AG08395 (cell line): ENCODE measurements at places on chromosomes 12 and 14.

DNA sequence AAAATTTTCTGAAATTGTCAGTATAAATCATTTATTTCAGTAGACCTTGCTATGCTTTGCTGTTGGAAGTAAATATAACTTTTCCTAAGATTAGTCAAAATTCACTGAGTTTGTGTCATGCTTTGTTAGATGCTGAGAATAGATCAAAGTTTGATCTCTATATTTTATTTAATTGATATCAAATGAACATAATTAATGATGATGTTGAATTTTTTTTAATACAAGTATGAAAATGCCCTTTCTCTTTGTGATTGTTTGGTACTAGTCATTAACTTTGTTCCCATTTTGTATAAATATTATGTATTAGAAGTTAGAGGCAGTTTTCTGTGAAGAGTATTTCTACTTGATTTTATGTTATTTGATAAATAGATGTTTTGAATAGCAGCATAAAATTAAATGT is 45.7 kb downstream of the CCDC91 start:
- DNase-seq, result no peak

DNA sequence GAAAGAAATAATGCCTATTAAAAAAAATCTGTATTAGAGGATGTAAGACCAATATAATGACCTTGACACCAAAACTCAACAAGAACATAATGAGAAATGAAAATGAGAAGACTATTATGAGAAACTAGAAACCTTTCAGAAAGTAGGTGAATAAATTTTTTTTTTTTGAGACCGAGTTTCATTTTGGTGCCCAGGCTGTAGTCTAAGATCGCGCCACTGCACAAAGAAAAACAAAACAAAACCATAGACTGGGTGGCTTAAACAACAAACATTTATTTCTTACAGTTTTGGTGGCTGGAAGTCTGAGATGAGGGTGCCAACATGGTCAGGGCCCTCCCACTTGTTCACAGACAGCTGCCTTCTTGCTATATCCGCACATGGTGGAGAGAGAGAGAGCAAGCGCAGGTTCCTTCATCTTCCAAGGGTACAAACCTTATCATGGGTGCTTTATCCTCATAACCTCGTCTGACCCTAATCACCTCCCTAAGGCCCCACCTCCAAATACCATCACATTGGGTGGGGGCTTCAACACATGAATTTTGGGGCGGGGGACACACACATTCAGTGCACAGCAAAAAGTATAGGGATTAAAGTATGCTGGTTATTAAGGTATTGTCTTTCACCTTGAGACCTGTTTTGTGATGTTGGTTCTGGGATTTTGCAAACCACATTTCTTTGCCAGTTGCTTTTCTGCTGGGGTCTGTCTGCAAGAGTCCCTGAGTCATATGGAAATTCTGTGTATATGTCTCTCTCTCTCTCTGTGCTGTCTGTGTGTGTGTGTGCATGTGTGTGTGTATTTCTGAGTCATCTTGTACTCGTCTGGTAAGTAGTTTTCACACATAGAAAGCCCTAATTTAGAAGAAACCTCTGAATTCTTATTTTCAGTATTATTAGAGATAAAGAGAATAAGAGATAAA is 26.2 kb downstream of the ZCRB1 start:
- DNase-seq, result no peak

DNA sequence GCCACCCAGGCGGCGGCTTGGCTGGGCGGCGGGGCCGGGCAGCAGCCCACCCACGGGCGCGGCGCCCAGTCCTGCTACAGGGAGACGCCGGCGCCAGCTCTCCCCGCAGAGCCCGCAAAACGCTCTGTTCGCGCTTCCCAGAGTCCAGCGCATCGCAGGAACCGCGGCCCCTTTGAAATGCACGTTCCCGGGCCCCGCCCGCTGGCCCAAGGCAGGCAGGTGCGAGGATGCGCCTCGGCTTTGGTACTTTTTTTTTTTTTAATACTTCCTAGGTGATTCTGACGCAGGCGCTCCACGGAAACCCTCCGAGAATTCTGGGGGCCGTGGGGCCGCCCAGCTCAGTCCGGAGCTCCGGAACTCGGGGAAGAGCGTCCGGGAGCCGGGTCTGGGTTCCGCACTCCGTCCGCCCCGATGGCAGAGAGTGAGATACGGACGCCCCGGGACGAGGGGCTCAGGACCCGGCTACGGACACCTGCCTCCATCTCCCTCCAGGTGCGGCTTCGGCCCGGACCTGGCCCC is 483 bp downstream of the POC1B start:
- peak; percentile 32 for DNase-seq

- peak; percentile 10 for DNase-seq
These were observed 30.9 kb upstream of the LUM start for GRCh38 chr12:91142221-91142631.
